CD4-positive, alpha-beta T cell treated with Interleukin-21 for 1 hour (primary cell): ENCODE measurements at places on chromosomes 16 and 17.

DNA sequence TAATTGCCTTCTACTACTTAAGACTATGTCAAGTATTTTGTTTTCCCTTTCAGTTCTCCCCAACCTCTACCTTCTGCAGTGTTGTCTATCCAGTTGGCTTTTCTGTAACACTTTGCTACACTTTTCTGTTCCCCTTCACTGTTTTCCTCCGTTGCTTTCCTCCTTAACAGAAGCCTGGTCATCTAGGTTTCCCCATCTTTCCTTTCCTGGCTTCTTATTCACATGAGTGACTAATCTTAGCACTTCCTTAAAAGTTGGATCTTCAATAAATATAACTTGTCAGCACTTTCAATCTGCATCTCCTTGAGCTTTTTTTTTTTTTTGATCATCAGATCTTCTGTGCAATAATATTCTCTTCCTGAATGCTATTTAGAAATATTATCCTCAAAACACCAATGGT, 2.8 kb upstream of the SLFN11 start:
- DNase-seq, result no peak

DNA sequence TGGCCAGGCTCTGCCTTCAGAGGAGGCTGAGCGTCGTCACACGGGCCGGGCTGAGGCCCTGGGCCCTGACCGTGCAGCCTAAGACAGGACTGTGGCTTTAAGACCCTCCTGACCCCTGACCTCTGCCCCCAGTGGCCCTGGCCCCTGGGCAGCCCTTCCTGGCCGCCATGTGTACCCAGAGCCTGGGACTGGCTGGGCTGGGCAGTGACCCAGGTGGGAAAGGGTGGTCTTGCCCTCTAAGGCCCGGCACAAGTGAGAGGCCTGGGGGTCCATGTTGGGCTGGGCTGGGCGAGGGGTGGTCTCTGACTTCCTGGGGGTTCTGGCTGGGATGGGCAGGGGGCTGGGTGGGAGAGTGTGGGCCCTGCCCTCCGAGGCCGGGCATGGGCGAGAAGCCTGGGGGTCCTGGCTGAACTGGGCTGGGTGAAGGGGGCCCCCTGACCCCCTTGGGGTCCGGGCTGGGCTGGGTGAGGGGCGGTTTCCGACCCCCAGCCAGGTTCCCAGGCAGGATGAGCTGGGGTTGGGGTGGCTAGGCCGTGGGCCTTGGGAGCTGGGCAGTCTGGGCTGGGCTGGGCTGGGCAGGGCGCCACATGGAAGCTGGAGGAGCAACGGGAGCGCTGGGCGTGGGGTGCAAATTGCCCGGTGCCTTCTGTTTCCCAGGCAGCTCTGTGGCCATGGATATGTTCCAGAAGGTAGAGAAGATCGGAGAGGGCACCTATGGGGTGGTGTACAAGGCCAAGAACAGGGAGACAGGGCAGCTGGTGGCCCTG, at the start of gene CDK3:
CDK3 (plus strand) TSS at position 101 of the 767 bp plus-strand sequence; CDS start at position 672, 571 bp downstream.
- no peak for DNase-seq

DNA sequence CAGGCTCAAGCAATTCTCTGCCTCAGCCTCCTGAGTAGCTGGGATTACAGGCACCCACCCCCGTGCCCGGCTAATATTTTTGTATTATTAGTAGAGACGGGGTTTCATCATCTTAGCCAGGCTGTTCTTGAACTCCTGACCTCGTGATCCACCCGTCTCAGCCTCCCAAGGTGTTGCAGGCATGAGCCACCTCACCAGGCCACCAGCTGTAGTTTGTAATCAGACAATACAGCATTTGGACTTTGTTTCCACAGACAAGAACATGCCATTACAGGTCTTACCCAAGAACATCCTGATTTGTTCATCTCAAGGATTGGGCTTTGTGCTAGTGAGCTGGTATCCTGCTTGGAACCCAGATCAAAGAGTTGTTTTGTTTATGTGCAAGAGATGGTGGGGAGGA, 30.1 kb downstream of the C17orf100 start:
- no peak for DNase-seq

- DNase-seq, result no peak
Measured at GRCh38 chr16:49359591-49359990, 14.0 kb upstream of the C16orf78 start.

GRCh38 chr17:78538033-78538776, 39.0 kb downstream of the DNAH17 start:
- DNase-seq, result no peak
